ENCODE measurements at places on chromosomes 5 and 9. TPM values are rescaled to one million over a fixed set of nuclear protein-coding genes. Genes with fewer than 3 reads are reported as not detected.

DNA sequence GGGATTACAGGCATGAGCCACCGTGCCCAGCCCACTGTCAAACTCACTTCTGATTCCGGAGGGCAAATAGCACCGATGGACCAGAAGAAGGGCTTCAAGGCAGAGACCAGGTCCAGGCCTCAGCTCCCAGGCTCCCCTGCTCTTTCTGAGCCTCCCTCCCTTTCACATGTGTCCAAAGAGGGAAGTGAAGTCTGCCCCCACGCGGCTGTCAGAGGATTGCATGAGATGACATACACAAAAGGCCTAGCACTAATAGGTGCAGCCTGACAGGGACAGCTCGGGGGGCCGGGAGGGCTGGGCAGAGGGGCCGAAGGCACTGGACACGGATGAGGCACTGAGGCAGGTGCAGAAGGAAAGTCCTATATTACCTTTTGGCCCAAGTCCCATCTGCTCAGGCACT is 16.1 kb downstream of the FBP1 start:
- DNase-seq = peak; percentile 67

- no peak for DNase-seq
These were observed 115.0 kb downstream of the CETN3 start for GRCh38 chr5:90294604-90295003.

DNA sequence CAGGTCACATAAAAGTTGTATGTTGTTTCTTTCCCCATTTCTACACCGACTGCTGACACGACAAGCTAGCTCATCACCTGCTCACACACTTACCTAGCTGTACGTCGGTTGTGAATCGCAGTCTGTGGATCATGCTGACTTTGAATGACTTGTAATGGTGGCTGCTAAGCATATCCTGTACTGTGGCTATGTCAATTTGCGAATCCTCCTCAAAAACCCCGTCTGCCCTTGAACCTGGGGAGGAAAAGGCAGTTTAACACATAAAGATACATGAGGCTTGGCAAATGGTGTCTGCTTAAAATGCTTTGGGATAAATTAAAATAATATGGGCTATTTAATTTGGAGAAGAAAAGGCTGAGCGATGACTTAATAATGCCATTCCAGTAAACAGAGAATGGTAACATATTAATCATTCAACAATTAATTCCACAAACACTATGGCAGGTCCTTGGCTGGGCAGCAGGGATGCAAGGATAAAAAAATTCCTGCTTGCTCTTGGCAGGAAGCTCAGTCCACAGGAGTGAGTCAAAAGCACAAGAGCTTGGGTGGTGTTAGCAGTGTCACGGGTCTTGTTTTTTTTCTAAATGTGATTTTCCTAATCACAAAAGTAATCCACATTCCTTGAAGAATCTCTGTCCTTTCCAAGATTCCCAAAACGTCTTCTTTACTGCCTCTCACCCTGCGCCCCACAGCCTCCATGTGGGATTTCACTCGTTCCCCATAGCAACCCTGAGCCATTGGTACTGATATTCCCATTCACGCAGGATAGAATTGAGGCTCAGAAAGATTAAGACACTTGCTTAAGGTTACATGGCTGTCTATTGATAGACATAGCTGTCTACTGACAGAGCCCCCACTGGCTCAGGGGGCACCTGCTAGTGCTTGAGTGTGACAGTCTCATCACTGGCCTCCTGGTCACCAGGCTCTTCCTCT is 222.4 kb downstream of the MAPKAP1 start:
- DNase-seq = no peak

- DNase-seq = no peak
These were observed 3.5 kb downstream of the RASEF start for GRCh38 chr9:83059417-83059816.

- DNase-seq = peak; percentile 12
These were observed 68.1 kb downstream of the UBE2R2 start for GRCh38 chr9:33884856-33885701.

The PDZD2 gene
- polyA plus RNA-seq = 0.06 TPM

All from SK-N-SH (cell line).